ENCODE measurements at places on chromosomes 6 and 20.

GRCh38 chr20:47711046-47711752 lies 74.1 kb downstream of the SULF2 start:
- no peak for DNase-seq

DNA sequence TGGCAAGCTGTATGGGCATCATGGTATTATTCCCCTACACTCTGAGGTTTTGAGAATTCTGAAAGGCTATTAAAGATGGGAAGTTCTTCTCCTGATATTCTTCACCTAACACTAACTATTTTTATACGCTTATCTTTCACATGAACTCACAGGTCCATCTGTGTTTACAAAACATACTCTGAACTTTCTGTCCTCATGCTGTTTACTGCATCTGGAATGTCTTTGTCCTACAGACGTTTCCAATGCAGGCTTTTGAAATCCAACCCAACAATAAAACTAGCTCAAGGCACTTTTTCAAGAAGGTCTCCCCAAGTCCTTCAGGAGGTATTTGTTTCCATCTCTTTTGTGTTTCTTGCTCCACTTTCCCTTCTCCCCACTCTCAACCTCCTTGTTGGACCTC lies 60.5 kb upstream of the MLIP start:
- no peak for DNase-seq

DNA sequence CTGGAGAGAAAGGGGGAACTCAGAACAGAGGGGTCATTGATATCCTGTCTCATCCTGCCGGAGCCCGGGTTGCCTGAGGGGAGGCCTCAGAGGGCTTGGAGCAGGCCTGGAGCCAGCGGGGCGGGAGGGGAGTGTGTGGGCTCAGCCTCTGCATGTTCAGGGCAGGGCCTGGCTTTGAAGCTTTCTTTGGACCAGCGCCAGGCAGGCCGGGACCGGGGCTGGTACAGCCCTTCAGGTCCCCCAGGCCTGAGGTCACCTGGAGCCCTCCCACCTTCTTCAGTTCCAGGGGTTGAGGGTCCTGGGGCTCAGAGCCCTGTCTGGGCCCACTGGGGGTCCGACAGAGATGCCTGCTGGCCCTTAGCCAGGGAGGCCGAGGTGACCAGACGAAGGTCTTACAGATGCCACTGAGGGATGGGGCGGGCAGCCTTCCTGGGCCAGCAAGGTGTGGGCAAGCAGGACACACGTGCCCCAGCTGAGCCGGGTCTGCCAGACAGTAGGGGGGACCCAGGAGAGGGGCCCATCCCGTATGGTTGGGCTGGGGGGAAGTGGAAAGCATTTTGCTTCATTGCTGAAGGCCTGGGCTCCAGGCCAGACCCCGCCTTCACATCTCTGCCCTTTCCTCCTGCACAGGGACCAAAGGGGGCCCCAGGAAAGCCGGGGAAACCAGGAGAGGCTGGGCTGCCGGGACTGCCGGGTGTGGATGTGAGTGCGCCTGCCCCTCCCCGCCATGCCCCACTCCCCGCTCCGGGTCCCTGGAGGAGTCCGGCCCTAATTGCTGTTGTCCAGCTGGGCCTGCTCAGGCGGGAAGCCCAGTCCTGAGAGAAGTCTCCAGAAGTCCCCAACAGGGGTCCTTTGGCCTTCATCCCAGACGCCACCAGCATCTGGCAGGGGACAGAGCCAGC lies 2.0 kb downstream of the COL9A3 start:
- DNase-seq: no peak

- no peak for DNase-seq
Observed at GRCh38 chr20:17762243-17762872, 62.6 kb downstream of the BANF2 start.

All from HS-5 (cell line).